Esophagus mucosa (tissue), 1 donor: ENCODE measurements at places on chromosomes 11 and 22.

GRCh38 chr11:110886288-110886970 is 174.2 kb upstream of the ARHGAP20 start:
- no peak for ATAC-seq

- peak; percentile 93 for ATAC-seq
These were observed 157.0 kb upstream of the TIMP3 start for GRCh38 chr22:32644252-32645100.

- no peak for ATAC-seq
These were observed 116.2 kb downstream of the KIAA1671 start for GRCh38 chr22:25068707-25069106.

- peak; percentile 86 for ATAC-seq
These were observed 69.4 kb downstream of the OSBP2 start for GRCh38 chr22:30763815-30764673.

GRCh38 chr22:45929649-45930048 is 47.3 kb downstream of the WNT7B start:
- ATAC-seq = no peak

DNA sequence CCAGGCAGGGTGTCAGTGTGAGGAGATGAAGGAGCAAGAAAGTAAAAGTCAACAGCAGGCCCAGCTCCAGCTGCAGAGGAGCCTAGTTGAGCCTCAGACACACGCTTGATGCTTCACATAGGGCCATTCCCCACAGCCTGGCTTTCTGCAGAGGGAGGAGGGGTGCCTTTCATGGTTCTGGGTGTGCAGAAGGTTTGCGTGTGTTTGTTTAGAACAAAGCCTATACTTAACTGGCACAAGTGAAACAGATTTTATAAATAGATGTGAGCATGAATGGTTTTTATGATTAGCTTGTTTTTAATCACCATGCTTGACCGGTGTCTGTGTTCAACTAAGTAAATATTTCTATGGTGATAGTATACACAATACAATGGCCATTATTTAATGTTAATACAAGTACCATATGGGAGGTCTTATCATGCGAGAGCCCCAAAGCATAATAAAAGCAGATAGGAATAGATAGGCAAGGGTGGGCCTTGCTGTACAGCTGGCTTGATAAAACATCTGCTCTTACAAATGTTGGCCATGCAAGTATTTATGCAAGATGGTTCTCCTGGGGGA is 290.2 kb downstream of the ETS1 start:
- no peak for ATAC-seq

DNA sequence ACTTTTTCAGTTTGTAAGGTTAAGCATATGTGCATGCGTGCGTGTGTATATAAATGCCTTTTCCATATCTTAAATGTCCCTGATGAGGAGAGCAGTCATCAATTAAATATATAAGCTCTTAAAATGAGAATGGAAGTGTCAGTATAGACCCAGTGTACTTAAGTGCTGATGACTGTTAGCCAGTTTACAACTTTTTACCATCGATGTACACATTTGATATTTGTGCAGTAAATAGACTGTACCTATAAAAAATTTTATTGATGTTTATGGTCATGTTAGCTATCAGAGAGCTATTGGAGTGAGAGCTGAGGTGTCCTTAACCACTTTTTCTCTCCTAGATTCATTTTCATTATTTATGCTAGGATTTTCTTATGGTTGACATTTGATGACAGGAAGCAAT is 45.4 kb downstream of the TRAF6 start:
- ATAC-seq = no peak

DNA sequence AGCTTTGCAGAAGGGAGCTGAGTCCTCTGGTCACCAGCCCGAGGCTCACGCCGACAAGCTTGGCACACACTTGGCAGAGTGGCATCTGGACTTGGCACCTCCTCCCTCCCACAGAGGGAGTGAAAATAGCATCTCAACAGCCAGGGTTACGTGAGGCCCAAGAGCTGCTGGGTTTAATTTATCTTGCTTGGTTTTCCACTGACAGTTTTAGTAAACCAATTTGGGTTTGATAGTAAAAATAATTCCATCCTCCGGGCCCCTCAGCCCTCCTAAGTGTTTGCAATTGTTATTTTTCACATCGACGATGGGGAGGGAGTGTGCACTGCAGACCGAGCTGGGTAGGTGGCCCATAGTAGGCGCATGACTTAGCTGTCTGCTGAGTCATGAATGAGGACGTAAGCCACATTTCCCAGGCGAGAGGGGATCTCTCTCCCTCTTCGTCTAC is 107.6 kb upstream of the ASPHD2 start:
- no peak for ATAC-seq

DNA sequence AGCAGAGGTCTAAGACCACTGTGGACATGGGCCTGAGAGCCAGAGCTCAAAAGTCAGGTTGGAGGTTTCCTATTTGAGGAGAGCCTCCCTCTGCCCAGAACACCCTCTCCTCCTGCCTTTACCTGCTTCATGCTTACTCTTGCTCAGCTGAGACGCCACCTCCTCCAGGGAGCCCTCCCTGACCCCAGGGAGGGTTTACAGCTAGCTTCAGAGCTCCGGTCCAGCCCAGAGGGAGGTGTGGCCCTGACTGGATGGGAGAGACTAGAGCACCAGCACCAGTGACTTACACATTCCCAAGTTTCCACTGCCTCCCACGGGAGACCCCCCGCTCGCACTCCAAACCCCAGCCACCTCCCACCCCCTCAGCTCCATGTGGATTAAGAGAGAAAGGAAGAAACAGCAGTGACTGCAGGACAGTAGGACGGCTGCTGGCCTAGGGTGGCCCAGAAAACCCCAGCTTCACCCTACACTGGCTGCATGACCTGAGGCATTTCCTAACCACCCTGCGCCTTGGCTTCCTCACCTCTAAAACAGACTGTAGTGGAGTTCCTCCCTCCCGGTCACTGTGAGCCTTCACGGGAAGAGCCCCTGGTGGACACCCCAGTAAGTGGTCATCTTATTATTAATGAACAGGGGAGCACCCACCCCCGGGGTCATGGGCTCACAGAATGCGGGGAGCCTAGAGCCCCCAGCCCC is 24.5 kb upstream of the PDGFB start:
- ATAC-seq = no peak

GRCh38 chr11:77211594-77212251 is 83.7 kb downstream of the MYO7A start:
- ATAC-seq = no peak

GRCh38 chr11:93501856-93502255 is 41.3 kb downstream of the SMCO4 start:
- ATAC-seq = no peak
